ENCODE measurements at places on chromosomes 1 and 21.

- DNase-seq: no peak
Measured at GRCh38 chr1:31216016-31216415, 23.7 kb downstream of the NKAIN1 start.

- no peak for DNase-seq
Measured at GRCh38 chr1:173590557-173590956, 12.3 kb downstream of the SLC9C2 start.

DNA sequence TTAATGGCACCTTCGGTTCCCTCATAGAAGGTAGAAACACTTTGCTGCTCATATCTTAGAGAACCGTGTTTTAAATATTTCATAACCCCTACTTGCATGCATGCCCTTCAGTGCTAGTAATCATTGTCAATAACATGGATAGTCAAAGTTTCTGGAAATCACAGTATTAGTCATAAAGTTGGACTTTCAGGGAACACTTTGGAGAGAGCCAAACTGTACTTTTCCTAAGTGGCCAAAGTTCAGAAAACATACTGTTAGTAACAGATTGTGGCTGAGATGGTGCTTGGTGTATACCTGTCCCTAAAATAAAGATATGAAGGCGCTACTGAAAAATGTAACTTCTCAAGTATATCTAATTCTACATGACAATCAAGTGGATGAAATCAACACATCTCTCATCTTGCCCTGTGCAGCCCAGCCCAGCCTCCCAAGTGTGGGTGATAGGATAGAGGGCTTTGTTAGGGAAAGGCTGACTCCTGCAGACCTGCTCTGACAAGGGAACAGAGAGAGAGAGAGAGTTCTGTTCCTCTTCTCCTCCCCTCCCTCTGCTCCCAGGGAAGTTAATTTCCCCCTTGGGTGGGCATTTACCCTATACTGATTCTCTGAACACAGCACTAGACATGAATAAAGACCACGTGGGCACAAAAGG is 14.4 kb downstream of the MYOC start:
- DNase-seq: no peak

- peak; percentile 2 for DNase-seq
Measured at GRCh38 chr1:222754366-222755139, 17.6 kb downstream of the FAM177B start.

DNA sequence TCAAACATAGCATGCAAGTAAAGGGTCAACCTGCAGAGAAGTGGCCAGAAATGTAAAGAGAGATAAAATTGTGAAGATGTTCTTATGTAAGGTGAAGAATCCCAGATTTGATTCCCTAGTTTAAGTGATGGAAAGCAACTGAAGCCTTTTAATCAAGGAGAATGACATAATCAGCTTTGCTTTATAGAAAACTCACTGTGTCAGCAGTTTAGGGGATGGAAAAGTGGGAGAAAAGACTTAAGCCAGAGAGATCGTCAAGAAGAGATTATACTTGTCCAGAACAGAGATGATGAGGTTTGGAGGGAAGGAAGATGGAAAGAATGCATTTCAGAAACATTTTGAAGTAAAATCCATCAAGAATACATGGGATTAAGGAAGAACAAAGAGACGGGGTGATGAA is 275.3 kb upstream of the ST6GALNAC5 start:
- DNase-seq: no peak

- DNase-seq: no peak
Measured at GRCh38 chr1:54885237-54885679, 1.7 kb downstream of the DHCR24 start.

- no peak for DNase-seq
Measured at GRCh38 chr1:28421744-28422143, 52.2 kb downstream of the PHACTR4 start.

DNA sequence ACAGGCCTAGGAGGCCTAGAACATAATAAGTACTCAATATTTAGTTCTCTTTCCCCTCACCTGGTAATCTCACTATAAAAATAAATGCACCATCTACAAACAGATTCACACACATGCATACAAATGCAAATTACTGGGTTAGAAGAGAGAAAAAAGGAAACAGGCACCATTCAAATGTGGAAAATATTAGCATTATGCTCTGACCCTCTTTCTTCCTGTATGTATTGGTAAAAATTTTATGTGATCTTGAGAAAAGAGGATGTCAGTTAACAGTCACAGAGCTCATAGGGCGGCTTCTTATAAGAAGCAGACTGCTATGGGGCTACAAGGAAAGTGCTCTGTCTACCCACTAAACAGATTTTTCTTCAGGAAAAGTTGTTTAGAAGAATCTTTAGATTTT is 565.4 kb downstream of the LMO4 start:
- no peak for DNase-seq

DNA sequence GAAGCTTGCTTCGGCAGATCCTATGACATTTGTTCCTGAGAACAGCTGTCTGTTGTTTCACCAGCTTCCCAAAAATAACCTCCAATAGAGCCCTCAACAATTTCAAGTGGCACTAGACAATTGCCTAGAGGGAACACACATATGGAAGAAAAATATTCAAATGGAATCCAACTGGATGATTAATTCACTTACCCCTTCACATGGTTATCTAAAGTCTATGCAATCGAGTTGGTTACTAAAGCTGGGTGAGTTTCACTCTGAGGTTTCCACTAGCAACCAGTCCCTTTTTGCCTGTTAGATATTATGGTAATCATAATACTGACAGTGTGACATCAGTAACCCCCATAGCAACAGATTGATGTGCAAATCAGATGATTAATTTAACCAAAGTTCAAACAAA is at the start of gene LEMD1:
TSS of gene LEMD1 (minus strand) at position 259 of the 400 bp plus-strand sequence. CDS start 1,520 bp downstream, outside the sequence.
- no peak for DNase-seq

GRCh38 chr1:247357781-247358211 is 26.1 kb upstream of the ZNF496 start:
- peak; percentile 26 for DNase-seq

DNA sequence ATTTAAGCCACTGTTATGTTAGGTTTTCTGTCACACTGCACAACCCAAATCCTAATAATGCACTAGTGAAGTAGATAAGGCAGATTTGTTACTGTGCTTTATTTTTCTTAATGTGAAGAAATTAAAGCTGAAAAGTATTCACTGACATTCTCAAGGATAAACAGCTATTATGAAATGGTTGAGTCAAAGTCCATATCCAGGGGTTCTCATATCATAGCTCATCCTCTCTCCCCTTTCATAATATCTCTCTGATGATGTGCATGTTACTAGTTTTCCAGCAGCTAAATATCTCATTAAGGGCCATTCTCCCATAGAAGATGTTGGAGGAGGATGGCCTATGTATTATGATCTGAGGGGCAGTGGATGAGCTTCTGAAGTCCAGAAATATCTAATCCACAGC is 53.6 kb upstream of the CCDC190 start:
- no peak for DNase-seq

- DNase-seq: no peak
Measured at GRCh38 chr1:40982721-40983120, 3.2 kb downstream of the CTPS1 start.

DNA sequence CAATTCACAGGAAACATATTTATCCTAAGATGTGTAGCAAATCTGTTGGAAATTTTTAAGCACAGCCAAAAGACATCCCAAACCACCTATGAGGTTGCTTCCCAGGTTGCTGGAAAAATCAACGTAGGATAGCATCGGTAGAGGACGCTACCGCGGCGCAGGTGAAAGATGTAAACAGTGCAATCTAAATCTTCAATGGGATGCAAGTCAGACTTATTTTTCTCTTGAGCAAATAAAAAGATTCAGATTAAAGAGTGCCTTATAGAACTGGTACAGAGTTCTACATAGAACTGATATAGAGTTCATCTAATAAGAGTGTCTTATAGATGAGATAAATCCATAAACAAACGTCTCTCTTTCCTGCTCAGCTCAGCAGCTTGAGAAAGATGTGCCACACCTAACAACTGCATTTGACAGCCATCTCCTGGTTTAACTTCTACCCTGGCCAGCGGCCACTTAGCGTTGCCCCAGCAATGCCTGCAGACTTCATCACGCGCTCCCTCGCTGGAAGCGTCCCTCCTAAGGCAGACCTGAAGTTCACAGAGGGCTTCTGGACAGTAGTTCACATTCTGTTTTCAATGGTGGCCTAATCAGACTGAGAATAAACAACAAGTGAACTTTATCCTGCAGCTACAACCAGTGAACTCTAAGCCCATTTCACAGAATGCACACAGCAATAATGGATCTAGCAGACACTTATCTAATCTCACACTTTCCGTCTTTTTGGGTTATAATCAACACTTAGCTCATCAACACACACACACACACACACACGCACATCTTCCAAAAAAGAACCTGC is 164.5 kb downstream of the TOMM20 start:
- no peak for DNase-seq

DNA sequence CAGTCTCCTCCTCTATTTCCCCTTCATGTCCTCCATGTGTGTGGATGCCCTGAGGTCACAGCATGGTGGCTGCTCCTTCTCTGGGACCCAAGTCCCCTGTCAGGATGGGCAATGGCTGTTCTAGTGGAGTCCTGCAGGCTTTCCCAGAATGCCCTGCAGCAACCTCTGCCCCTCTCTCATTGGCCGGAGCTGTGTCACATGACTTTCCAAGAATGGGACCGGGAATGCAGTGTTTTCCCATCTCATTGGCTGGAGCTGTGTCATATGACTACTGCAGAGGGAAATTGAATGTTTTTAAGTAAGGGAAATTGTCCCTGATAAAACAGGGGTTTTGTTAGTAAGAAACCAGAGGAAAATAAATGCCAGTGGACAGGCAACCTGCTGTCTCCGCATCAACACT is 365.9 kb downstream of the PTPRU start:
- no peak for DNase-seq

DNA sequence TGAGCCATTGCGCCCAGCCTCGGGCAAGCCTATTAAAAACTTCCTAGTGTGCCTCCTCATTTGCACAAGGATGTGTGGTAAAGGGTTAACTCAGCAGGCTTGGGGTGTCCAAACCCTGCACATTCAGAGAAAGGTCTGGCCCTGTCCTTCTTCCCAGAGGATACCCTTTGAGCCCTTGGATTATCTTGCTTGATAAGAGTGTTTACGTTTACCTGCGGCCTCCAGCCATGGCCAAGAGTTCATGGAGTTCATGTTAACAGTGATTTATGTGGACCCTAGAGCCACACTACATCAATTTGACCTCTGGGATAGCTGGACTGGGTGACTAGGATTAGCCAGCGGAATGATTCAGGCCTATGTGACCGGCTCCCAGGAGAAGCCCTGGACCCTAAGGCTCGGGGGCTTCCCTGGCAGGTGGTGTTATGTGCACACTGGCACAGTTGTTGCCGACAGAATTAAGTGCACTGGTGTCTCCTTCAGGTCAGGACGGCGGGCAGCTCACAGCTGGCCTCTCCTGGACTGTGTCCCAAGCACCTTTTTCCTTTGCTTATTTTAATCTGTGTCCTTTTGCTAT is 7.7 kb upstream of the TCP10L start:
- no peak for DNase-seq

GRCh38 chr1:86151427-86151826 is 5.1 kb downstream of the COL24A1 start:
- DNase-seq: no peak

- no peak for DNase-seq
Measured at GRCh38 chr1:205565799-205566198, 61.3 kb downstream of the CDK18 start.
